ENCODE measurements at places on chromosomes 16 and 17.

DNA sequence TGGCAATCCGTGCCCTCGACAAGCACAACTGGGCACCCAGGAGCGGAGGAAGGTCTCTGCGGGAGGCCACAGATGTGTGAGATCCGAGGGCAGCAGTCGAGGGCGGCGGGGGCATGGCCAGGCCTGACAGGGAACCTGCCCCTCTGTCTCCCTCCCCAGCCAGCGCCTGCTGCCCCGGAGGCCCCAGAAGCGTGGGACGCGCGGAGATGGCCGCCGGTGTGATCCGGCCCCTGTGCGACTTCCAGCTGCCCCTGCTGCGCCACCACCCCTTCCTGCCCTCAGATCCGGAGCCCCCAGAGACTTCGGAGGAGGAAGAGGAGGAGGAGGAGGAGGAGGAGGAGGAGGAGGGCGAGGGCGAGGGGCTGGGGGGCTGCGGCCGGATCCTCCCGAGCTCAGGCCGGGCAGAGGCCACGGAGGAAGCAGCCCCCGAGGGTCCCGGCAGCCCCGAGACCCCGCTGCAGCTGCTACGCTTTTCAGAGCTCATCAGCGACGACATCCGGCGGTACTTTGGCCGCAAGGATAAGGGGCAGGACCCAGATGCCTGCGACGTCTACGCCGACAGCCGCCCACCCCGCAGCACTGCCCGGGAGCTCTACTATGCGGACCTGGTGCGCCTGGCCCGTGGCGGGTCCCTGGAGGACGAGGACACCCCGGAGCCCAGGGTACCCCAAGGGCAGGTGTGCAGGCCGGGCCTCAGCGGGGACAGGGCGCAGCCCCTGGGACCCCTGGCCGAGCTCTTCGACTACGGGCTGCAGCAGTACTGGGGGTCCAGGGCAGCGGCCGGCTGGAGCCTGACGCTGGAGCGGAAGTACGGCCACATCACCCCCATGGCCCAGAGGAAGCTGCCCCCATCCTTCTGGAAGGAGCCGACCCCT, 1.7 kb downstream of the PERCC1 start:
- DNase-seq, result no peak

GRCh38 chr16:69741951-69742904, 12.5 kb downstream of the NOB1 start:
- no peak for DNase-seq

DNA sequence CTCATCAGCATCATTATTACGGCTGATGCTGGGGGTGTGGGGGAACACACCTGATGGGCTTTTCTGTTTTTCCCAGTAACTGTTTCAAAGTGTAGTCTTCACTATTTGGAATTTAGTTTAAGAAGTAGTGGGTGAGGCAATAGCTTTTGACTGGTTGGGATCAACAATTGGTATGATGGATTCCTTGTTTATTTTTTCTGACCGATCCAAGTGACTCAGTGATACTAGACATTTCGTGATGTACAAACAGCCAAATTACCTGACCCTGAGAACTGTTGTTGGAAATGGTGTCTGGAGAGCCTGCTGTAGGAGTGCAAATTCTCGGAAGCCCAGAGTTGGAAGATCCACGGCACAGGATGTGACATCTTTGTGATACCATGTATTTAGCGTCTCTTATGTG, 204.2 kb downstream of the PRKCA start:
- DNase-seq, result no peak

DNA sequence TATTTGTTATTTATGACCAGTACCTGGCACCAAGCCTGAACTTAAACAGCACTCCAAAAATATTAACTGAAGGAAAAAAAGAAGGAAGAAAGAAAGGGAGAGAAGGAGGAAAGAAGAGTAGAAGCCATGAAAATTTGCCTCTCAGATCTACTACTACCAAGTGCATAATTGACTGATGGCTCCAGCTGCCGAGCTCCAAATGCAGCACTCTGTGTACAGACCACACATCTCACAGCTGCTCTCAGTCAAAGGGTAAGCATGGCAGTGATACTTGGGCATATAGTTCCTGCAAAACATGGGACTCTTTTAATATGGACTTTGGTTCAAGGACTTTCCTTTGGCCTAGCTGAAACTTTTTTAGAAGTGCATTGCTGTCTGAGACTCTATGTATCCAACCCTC, 44.0 kb upstream of the NOG start:
- DNase-seq, result no peak

DNA sequence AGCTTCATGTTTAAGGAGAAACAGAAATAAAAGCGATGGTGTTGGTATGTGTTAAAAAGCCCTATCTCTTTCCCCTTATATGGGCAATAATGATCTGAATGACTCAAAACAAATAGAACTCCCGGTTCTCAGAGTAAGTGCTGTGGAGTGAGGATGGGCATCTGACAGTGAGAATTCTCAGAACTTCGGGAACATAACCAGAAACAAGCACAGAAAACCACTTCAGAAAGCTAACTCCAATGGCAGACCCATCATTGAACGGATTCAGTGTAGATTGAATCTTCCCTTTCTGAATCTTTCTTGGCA, 67.2 kb downstream of the CDH8 start:
- DNase-seq, result no peak

GRCh38 chr17:6018788-6019187, 51.4 kb upstream of the WSCD1 start:
- DNase-seq, result no peak

- no peak for DNase-seq
Observed at GRCh38 chr16:78930561-78930960, 670.0 kb downstream of the MAF start.

DNA sequence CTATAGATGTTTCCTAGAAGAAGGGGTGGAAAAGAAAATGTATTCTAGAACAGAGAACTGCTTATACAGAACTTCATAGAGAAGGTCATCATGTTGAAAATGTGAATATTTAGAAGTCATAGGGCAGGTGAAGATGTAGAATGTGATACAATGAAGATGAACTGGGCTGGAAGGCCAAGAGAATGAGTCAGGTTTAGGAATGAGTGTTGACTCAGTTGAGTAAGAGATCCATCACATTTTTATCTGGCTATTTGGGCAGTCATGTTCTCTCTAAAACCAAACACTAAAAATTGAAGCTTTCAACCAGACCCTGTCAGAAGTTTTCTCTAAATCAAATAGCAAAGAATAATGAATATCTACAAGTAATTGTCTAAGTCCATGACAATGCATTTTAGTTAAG, 660.5 kb downstream of the KCNJ2 start:
- DNase-seq, result no peak

DNA sequence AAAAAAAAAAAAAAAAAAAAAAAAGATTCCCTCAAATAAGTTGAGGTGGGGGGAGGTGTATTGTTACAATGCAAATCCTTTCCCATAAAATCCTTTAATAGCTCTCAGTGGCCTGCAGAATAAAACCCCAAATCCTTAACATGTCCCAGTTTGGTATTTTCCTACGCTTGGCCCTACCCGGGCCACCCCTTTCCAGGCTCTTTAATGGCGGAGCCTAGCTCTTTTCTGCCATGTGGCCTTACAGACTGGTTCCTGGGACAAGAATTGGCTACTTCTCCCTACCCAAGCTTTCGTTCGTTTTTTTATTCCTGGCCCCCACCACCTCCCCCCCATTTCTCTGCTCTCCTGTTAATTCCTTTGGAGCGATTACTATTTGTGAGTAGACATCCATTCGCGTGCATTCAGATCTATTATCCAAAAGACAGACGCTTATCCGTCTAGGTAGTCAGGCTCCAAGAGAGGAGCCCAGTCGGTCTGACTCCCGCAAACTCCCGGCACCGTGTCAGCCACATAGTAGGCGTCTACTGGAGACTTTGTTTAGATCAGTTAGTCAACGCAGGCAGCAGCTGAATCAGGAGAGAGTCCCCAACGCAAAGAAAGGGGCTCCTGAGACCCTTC, 813 bp upstream of the THAP11 start:
- DNase-seq, result no peak

GRCh38 chr16:54123766-54124165, 162.8 kb downstream of the IRX3 start:
- DNase-seq, result no peak

DNA sequence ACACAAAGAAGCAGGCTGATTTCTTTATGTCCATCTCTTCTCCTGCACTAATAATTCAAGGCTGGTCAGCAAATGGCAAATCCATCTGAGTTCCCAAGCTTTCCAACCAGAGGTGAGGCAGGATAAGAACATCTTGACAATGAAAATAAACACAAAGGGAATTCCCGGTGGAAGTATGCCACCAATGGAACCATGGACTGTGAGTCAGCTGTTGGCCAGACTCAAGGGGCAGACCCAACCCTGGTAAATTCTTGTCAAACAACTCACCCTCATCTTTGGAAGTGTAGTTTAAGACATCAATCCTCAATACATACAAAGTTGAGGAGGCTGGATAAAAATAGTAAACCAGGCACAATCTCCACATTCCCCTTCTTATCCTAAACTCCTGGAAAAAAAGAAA, 74.3 kb upstream of the CES5A start:
- DNase-seq, result no peak

GRCh38 chr17:77872199-77872598, 86.3 kb upstream of the TNRC6C start:
- no peak for DNase-seq

- DNase-seq, result no peak
Observed at GRCh38 chr17:41322903-41323895, 7.7 kb upstream of the KRTAP17-1 start.

DNA sequence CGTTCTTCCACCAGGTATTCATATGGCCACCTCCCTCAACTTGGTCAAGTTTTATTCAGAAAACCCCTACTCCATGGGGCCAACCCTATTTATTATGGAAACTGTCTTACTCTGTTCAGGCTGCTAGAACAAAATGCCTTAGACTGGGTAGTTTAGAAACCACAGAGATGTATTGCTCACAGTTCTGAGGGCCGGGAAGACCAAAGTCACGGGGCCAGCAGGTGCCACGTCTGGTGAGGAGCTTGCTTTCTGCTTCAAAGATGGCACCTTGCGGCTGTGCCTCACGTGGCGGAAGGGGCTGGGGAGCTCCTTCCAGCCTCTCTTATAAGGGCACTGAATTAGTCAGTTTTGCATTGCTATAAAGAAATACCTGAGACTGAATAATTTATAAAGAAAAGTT, 74.3 kb downstream of the AXIN2 start:
- no peak for DNase-seq

GRCh38 chr16:48381201-48381600, 4.0 kb downstream of the SIAH1 start:
- DNase-seq, result no peak

- DNase-seq, result peak; percentile 85
Observed at GRCh38 chr17:7043497-7044198, at the start of gene SLC16A11. Gene SLC16A11 (minus strand): TSS chr17:7044092. CDS start chr17:7043513, 579 bp downstream.

DNA sequence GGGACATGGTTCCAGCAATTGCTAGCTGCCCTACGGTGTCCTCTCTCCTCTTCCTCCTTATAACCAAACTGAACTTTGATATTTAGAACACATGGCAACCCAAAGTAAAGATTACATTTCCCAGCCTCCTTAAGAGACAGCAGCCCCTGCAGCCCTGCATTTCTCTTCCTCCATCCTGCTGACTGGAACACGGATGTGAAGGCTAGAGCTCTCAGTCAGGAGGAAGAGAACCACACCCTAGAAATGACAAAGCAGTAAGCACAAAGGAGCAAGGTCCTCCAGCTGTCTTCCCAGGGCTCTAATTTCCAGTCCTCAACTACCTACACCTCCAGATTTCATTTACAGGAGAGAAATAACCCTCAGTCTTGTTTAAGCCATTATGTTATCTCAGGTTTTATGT, 10.9 kb downstream of the DYNC1LI2 start:
- no peak for DNase-seq

DNA sequence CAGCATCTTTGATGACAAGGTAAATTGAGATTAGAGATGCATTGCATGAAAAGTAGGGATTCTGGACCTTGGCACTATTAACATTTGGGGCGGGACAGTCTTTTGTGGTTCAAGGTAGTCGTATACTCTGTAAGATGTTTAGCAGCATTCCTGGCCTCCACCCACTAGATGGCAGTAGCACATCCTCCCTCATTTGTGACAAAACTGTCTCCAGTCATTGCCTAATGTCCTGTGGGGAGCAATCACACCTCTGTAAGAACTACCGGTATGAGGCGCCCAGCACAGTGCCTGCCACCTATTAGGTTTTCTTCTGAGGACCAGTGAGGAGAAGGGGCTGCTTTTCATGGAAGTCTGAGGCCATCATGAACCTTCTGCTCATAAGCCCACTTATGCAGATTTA, 180.8 kb downstream of the RBFOX1 start:
- no peak for DNase-seq

GRCh38 chr17:66476014-66476413, 173.6 kb downstream of the PRKCA start:
- no peak for DNase-seq

- no peak for DNase-seq
Observed at GRCh38 chr17:51085150-51085805, 35.4 kb downstream of the SPAG9 start.

- DNase-seq, result no peak
Observed at GRCh38 chr17:17072546-17072945, 30.3 kb downstream of the MPRIP start.

- no peak for DNase-seq
Observed at GRCh38 chr17:79668344-79669250, 57.7 kb upstream of the RBFOX3 start.

GRCh38 chr17:61216066-61216465, 183.6 kb upstream of the TBX2 start:
- DNase-seq, result no peak

DNA sequence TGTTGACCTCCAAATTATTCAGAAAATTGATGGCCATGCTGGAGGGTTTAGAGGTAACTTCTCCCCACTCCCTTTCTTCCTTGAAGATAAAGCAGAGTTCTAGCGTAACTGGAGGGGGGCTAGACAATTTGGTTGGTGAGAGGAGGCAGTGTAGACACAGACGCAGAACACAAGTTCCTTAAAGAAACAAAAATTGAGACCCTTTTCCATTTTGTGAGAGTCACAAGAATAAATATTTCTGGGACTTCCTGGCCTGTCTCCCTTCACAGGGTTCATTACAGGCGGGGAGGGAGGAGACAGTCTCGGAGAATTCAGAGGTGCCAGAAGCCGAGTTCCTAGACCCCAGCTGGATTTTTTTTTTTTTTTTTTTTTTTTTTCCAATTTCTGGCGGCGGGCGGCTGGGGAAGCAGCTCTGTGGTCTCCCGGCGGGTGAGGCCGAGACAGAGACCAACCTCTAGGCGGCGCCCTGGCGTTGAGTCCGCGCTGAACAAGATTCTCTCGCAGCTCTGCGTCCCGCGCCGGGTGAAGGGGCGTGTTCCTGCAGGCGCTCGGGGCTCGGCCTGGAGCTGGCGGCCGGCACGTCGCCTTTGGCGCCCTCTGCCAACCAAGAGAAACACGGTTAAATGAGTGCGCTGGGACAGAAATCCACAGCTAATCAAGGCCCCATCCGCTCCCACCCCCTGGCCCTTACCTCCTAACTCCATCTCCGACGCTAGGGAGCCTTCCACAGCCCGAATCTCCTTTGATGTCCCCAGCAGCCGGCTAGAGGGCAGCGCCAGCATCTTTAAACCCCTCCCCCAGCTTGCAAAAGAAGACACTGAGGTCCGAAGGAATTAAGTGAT, 10.2 kb upstream of the HOXB9 start:
- peak; percentile 66 for DNase-seq

DNA sequence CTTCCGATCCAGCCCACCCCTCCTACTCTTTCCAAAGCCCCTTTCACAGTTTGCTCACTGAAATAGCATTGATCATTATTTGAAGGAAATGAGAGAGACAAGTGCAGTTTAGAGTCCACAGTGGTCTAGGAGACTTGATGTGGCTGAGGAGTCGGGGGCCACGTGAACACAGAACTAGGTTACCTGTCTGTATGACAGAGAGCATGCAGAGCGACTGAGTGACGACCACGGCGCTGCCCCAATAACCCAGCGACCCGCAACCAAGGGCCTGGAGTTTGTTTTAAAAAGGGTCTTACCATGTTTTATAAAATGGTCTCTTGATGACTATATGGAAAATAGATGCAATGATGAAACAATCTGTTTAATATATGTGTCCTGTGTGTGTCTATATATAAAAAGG, 39.5 kb downstream of the NDEL1 start:
- no peak for DNase-seq

- no peak for DNase-seq
Observed at GRCh38 chr17:15048381-15048780, 216.7 kb downstream of the PMP22 start.

Measured in B cell (primary cell).